Stimulated activated naive CD8-positive, alpha-beta T cell treated with anti-CD3 and anti-CD28 coated beads, Interleukin-15, amount 100 ng/mL, for 72 hours (primary cell): ENCODE measurements at places on chromosomes 16 and 17.

DNA sequence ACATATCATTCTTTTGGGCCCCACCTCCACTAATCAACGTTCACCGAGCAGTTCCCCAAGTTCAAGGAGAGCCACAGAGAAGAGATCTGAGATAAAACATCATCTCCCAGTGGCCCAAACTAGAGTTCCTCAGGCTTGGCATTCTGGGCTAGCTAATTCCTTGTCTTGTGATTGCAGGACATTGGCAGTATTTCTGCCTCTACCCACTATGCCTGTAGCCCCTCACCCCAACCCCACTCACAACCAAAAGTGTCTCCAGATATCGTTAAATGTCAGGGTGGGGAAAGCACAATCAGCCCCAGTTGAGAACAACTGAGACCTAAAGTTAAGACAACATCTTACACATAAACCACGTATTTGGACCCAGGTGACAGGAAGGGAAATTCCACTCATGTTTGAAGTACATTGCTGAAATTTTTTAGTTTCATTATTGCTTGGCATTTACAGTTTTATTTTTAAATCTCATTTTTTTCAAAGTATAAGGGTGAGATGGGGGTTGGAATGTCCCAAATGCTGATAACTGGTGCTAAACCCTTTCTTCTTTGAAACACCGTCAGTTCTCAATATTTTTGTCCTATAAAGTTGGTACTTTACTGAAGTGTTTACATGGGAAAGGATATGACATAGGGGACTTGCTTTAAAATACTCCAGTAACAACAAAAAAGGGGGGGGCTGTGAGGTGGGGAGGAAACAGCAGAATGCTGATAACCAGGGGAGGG, 13.6 kb downstream of the ZC3H7A start:
- peak; percentile 60 for DNase-seq

DNA sequence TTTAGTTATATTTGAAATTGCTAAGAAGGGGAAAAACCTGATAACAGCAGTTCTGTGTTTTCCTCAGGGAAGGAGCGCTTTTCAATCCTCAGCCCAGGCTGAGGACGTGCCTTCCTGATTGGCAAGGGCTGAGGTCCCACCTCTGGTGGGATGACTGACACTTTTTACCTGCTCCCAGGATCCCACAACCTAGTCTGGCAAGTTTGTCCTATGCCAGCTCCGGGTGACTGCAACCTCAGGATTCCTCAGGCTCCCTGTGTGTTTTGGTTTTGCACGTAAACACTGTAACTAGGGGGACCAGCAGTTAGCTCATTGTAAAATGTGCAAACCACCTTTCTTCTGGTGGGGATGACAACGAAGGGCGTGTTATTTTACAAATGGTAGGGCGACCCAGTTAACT, 7.5 kb downstream of the MARCHF10 start:
- DNase-seq: no peak

GRCh38 chr17:52178012-52178411, 19.5 kb upstream of the CA10 start:
- DNase-seq: no peak

GRCh38 chr17:46061435-46061834, 62.4 kb downstream of the STH start:
- no peak for DNase-seq

DNA sequence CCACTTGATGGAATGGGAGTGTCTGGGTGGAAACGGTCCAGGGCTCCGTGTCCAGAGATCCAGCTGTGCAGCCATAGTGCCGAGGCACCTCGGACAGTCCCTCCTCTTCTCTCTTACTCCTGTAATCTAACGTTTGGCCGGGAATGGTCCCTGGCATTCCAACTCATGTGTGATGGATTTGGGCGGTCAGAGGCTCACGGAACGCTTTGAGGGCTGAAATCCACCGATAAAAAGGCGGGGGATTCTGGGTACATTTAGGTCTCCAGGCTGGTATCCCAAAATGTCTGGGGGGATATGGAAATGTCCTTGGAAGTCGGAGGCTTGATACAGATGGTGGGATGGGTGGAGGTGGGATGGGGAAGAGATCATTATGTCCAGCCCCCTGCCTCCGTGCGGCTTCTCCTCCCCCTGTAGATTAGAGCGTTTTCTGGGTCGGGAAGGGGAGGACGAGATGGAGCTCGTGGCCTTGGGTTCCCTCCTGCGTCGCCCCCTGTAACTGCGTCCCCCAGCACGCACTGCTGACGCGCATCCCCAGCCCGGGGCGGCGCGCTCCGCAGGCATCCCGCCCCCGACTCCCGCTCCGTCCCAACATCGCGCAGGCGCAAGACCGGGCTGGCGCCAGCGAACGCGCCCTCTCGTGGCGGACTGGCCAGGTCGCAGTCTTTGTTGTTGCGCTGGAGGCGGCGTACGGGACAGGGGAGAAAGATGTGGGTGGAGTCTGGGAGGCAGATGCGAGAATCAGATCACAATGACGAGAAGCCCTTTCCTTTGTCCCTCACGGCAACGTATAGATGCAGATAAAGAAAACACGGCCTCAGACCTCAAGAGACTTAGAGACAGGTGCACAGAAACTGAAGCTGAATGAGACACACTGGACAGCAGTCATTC, 4.5 kb upstream of the SGCA start:
- peak; percentile 98 for DNase-seq

GRCh38 chr17:74011966-74012365, 191.5 kb upstream of the RPL38 start:
- DNase-seq: no peak

DNA sequence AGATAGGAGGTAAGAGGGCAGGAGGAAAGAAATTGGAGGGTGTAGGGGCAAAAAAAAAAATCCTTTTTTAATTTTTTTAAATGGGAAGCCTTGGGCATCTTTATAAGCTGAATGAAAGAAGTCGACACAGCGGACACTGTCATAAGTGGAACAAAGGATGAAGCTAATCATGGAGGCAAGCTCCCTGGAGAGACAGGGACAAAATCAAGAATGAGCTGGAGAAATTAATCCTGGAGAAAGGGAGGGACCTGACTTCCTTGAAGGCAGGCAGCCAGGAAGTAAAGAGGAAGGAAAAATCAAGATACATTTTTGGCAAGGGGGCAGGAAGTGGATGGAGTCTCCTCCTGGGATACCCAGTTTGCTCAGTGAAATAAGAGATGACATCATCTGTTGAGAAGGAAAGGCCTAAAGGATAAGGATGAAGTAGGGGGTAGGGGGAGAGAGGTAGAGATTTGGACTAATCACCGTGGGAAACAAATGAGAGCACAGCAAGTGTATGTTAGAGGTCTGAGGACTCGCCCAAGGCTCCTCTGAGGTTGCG, 179.3 kb downstream of the SLC39A11 start:
- no peak for DNase-seq

DNA sequence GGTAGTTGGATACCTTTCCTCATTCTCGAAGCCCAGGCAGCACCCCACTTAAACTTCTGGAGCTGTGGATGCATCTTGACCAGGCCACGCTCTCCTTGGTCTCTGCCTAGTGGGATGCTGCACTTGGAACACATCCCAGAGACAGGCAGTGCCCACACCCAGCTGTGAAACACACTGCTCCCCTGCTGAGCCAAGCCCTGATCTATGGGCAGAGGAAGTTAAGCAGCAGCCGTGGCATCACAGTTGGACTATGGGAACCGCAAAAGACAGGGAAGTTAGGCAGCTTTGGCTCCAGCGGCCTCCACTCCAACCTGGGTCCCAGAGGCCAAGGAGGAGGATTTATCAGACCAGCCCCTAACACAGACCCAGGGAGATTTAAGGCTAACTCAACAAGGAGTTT, 284.8 kb upstream of the CCL2 start:
- no peak for DNase-seq

DNA sequence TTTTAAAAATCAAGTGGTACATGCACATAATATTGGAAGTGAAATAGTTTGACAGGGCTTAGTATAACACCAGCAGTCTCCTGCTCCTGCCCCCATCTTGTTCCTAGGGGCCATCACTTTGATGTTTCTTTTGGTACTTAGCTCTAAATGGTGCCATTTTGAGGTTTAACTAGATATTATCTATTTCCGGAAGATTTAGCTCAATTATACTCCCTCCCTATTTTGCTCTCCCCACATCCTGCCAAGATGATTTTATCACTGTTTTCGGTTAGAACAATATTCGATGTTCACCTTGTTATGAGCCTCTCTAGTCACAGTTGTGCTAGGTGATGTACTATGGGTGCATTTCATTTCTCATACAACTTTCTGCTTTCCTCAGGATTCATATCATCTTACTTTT, 20.0 kb upstream of the SLC35G3 start:
- peak; percentile 42 for DNase-seq

DNA sequence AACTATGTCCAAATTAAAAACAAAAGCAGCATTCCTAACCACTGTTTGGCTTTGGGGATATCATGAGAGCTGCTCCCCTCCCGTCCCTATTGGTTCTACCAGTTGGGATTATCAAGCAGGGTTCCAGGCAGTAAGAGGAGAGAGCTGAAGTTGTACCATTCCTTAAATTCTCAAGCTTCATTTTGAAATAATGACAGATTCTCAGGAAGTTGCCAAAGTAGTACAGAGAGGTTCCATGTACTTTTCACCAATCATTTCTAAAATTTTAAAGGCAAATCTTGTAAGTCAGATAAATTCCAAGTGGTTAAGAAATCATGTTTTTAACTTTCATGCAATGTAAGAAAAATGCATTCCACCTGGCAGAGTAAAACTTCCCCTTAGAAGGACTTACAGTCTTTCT, 36.9 kb downstream of the TEX2 start:
- no peak for DNase-seq

- no peak for DNase-seq
Observed at GRCh38 chr16:58024486-58025350, 836 bp upstream of the MMP15 start.

DNA sequence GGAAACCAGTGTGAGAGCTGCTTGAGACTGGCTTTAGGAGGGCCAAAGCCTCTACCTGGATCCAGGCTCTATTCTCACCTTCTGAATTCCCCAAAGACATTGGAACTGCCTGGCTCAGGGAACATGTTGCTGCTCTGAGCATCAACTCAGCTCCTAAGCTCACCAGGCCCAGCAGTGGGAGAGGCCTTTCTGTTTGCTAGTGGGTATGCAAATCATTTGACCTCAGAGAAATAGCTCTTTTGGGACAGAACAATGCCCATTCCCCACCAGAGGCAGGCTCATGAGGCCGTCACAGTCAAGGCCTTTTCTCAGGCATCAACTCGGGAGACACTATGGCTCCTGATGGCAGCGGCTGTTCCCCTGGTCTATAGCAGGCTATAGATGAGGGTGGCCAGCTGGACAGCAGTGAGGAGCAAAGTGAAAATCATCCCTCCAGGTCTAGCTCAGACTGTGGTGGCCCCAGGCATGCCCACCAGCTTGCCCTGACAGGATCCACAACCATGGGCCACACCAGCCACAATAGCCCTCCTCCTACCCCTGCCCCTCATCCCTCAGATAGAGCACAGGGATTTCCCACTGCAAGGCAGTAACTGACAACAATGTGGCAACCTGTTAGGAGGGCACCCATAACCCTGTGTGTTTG, 30.4 kb upstream of the GFOD2 start:
- DNase-seq: no peak

DNA sequence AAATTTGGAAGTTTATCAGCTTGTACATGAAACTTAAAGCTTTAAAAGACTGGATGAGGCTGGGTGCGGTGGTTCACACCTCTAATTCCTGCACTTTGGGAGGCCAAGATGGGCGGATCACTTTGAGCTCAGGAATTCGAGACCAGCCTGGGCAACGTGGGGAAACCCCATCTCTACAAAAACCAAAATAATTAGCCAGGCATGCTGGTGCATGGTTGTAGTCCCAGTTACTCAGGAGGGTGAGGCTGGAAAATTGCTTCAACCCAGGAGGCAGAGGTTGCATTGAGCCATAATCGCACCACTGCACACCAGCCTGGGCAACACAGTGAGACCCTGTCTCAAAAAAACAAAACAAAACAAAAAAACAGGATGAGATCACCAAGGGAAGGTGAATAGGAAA, 209.5 kb downstream of the AATF start:
- DNase-seq: no peak

- DNase-seq: no peak
Observed at GRCh38 chr17:58187063-58187462, 5.5 kb upstream of the EPX start.

DNA sequence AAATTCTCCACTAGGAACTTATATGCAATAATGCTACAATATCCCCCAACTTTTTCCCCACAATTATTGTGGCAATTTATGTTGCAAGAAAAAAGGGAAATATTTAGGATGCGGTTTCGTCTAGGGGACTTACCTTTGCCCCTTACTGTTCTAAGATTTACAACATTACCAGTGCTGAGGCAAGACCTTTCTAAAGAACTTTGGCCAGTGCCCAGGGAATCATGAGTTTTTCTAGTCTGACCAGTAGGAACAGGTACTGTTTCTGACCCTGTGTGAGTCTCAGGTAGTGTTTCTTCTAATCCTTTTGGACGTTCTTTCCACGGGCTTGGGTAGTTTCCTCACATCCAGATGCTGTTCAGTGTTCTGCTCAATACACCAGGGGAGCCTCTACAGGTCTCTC, 373.7 kb downstream of the HAPSTR1 start:
- DNase-seq: no peak

GRCh38 chr16:19066988-19067348, 446 bp upstream of the COQ7 start:
- no peak for DNase-seq

DNA sequence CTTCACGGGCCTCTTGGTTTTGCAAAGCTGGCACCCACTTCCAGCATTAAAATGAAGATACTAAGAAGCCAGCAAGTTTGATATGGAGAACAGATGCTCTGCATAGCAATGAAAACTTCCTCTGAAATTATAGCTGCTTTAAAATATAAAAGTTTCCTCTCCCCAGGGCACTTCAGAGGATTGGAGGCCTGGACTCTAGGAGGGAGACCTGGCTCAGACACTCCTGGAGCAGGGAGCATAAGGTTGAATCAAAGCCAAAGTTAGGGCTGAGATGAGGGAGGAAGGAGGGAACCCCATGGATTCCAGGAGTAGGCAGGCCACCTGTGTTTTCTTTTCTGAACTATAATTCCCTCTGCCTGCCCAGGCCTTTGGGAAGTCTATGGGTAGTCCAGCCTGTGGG, 176.0 kb upstream of the RPL38 start:
- no peak for DNase-seq

DNA sequence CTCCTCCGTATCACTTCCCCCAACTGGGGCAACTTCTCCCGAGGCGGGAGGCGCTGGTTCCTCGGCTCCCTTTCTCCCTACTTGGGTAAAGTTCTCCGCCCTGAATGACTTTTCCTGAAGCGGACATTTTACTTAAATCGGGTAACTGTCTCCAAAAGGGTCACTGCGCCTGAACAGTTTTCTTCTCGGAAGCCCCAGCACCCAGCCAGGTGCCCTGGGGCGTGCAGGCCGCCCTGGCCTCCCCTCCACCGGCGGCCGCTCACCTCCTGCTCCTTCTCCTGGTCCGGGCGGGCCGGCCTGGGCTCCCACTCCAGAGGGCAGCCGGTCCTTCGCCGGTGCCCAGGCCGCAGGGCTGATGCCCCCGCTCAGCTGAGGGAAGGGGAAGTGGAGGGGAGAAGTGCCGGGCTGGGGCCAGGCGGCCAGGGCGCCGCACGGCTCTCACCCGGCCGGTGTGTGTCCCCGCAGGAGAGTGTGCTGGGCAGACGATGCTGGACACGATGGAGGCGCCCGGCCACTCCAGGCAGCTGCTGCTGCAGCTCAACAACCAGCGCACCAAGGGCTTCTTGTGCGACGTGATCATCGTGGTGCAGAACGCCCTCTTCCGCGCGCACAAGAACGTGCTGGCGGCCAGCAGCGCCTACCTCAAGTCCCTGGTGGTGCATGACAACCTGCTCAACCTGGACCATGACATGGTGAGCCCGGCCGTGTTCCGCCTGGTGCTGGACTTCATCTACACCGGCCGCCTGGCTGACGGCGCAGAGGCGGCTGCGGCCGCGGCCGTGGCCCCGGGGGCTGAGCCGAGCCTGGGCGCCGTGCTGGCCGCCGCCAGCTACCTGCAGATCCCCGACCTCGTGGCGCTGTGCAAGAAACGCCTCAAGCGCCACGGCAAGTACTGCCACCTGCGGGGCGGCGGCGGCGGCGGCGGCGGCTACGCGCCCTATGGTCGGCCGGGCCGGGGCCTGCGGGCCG, 1.6 kb downstream of the HIC1 start:
- DNase-seq: peak; percentile 81
